Activated naive CD4-positive, alpha-beta T cell treated with anti-CD3 and anti-CD28 coated beads, Interleukin-2, amount 50 U/mL, for 72 hours (primary cell): ENCODE measurements at places on chromosomes 6 and 20.

GRCh38 chr6:79813143-79813850 lies 134.1 kb downstream of the ELOVL4 start:
- no peak for DNase-seq

- no peak for DNase-seq
Measured at GRCh38 chr6:160055813-160056212, 65.8 kb upstream of the SLC22A1 start.

DNA sequence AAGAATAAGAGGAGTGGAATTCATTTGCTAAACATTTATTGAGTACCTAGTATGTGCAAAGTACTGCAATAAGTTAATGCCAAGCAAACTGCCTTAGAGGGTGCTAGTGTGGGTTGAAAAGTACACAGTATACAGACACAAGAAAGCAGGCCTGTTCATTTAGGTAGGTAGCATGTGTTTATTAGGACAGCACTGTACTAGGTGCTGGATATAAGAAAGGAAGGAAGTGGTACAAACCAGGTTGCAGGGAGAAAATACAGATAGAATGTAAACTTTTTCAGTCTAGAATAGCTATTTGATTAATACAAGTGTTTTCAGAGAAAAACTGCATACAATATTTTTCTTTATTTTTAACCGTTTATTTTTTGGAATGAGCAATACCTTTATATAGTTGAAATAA lies 68.1 kb downstream of the PHF20 start:
- DNase-seq: no peak

- no peak for DNase-seq
Measured at GRCh38 chr20:54070187-54070987, at the start of gene BCAS1. BCAS1 (minus strand) TSS chr20:54070594; CDS start chr20:54058718, 11,876 bp downstream.

DNA sequence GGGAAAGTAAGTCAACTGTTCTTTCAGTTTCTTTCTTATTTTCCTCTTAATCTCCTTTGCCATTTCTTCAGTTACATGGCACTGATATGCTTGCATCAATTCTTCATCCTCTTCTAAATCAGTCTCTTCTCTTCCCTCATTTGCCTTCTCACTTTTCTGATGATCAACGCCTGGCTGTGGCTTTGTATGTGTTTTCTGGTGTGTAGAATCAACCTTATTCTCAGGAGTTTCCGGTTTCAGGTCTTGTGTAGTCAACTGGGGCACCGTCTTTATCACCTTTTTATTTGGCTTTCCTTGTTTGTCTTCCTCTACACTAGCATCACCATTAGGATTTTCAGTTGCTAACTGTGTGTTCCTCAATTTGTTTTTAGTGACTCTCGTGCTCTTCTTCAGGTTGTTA lies 31.6 kb downstream of the AHI1 start:
- no peak for DNase-seq

GRCh38 chr6:143198312-143198711 lies 137.6 kb downstream of the AIG1 start:
- no peak for DNase-seq

- no peak for DNase-seq
Measured at GRCh38 chr6:13488015-13488895, 855 bp upstream of the GFOD1 start.

GRCh38 chr20:208942-209566 lies 18.0 kb upstream of the DEFB129 start:
- no peak for DNase-seq

DNA sequence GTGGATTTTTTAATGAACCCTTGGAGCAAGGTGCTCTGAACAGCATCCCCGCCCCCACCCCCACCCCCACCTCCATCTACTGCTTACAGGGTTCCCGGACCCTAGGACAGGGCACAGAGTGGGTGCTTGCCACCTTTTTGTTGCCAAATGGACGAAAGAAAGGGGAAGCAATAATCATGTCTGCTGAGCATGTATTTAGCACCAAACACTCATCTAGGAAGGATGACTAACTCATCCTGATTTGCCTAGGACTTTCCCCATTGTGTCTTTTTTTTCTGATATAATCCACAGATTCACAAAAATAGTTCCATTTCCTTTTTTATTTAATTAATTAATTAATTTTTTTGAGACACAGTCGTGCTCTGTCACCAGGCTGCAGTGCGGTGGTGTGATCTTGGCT lies 1.2 kb upstream of the PLTP start:
- no peak for DNase-seq

GRCh38 chr6:16346831-16347230 lies 108.4 kb downstream of the GMPR start:
- DNase-seq: no peak

GRCh38 chr6:152048921-152049320 lies 241.4 kb downstream of the ESR1 start:
- no peak for DNase-seq

DNA sequence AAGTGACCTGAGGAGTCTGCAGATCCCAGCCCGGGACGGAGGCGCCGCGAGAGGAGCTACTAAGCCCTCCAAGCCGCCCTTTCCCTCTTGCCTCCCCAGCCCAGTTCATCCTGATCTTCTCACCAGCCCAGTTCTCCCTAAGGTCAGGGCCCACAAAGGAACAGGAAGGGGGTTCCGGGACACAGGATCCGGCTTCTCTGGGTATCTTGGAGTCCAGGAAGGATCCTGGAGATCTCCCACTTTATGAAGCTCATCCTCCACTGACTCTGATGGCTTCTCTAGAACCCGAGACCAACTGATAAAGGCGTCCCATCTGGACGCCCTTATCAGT lies 36.9 kb upstream of the HLA-C start:
- DNase-seq: no peak

DNA sequence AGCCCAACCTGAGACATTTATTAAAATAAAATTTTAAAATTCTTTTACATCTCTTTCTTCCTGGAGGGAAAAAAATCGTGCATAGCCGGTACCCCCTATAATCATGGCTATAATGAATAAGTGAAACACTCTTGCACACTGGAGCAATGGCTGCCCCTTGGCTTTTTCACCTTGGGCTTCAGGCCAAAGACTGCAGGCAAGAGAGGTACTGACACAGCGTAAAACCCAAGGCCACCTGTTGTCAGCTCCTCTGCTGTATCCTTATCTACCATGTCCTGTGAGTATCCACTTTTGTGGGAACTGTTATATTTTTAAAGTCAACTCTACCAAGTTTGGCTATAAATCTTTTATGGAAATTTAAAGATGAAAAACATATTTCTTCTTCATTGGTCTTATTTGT lies 23.0 kb upstream of the LY86 start:
- no peak for DNase-seq

DNA sequence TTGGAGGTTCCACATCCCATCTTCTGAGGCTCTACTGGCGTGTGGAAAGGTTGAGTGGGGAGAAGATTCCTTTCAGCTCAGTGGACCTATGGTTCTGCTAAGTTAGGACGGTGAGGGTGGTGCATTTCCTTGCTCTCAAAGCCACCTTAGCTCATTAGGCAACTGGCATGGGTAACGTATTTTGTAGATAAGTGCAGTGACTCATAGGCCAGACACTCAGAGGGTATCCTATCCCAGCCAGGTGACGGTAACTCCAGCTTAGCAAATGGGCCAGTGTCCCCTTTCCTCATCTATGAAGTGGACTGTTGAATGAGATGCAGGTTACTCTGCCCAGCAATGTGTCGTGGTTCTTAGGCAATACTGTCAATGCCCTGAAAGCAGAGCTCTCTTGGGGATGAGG lies 3.7 kb downstream of the RPS6KA2 start:
- no peak for DNase-seq

GRCh38 chr6:129776542-129777330 lies 66.8 kb upstream of the ARHGAP18 start:
- no peak for DNase-seq

- DNase-seq: no peak
Measured at GRCh38 chr6:104613416-104614001, 246.2 kb downstream of the HACE1 start.

- no peak for DNase-seq
Measured at GRCh38 chr20:19440660-19441527, 228.5 kb downstream of the SLC24A3 start.

DNA sequence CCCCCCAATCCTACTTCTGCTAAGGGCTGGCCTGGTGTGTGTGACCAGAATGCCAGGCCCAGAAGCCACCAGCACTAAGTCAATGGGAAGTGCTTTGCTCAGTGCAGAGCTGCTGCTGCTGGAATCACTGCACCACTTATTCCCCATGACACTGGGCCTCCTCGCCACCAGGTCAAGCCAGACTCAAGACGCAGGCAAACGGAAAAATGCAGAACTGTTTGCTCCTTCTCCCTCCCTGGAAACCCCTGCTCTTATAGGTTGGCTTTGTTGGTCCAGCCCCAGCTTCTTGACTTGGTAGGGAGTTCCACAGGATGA lies 121.9 kb downstream of the PHACTR3 start:
- no peak for DNase-seq

DNA sequence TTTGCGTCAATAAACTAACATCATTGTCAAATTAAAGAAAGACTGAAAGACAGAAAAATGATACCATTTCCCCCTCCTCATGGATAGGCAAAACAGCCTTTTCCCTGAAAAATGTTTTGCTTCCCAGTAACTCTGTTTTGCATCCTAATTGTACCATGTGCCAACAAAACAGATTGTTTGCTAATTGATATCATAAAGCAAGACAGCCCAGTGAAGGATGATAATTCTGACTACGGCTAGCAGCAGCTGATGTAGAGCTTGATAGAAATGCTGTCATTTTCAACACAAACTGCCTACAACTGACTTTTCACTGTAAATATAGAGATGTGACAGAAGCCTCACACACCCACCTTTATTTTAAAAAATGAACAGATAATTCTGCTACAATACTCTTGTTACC lies 1061.6 kb downstream of the HACE1 start:
- no peak for DNase-seq

DNA sequence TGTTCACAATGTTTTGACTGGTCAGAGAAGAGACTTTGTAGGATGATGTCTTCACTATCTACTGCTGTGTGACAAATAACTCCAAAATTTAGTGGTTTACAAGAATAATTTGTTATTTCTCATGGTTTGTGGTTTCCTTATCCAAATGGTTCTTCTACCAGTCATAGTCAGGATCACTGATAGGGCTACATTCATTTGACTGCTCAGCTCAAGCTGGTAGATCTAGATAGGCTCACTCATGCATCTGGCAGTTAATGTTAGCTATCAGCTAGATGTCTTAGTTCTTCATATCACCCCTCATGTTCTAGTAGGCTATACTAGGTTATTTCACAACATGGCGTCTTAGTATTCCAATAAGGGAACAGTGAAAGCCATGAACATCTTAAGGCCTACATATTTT lies 131.0 kb downstream of the ID4 start:
- no peak for DNase-seq
